ENCODE measurements at places on chromosomes 4 and X.
A peak's percentile ranks its signal among the peaks of the same experiment; 100 is the strongest.

DNA sequence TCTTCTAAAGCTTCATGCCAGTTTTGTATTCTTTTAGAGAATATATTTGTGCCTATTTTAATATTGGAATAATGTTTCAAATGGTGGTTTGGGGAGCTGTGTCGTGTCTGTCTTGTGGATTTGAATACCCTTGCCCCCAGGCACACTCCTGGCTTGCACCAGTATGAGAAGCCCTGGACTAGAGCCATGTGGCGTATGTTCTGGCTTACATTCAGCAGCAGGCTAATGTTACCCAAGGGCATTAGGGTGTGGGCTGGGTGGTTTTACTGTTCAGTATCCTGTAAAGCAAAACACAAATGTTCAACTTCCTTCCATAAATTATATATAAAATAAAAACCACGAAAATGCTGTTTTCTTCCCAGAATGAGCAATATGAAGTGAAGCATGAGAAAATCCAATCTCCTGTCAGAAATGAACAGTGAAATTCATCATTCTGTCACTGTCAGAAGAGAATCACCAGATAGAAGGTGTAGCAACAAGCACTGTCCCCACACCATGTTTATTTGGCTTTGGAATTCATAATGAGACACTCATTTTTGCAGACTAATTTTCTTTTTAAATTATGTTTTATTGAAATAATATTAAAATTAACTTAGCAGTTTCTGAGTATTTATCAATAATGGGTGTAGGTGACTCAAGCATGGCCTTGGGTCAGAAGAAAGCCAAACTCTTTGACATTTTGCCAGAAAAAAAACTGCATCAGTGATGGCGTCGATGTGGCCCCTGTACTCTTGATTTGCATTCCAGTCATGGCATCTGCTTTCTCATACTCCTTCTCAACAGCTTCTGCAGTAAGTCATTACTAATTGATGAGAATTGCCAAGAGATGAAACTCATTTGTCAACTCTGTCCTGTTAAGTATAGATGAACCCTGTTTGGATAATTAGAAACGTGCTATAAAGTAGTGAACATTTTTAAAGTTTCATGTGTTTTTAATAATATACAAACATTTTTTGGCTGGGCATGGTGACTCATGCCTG is 43.8 kb downstream of the WWC2 start:
- no peak for DNase-seq

GRCh38 chr4:24730256-24731001 is 64.9 kb upstream of the SOD3 start:
- no peak for DNase-seq

DNA sequence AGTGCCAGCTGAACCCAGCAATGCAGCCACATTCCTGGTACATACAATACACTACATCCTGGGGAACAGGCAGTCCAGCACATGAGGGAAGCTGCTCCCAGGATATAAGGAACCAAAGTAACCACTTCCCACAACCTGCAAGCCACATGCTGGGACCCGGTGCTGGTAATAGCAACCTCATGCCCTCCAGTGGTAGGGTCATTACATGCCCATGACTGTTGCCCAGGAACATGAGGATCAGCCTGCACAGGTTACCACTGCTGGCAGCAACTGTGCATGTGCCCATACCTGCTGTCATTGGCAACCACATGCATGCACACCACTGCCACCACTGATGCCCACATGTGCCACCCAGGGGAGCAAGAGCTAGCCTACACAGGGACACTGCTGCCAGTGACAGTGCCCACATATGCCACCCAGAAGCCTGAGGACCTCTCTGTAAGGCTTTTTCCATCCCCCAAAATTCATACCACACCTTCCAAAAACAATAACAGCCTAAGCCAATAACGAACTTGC is 1982.5 kb downstream of the ARAP2 start:
- DNase-seq, result no peak

DNA sequence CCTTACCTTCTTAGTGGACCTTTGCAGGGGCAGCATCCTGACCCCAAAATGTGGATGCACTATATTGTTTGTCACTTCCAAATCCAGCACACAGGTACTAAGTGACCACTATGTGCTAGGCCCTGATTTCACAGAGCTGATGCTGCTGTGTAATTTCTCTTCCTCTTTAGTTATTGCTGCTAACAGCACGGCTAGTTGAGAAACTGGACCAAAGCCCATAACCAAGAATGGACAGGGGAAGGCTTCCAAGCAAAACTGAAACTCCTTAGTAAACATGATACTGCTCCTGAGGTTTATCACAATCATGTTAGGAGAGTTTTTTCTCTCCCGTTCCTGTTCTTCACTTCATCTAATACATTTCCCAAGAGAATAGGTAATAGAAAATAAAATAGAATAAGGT is 172.9 kb upstream of the TTC29 start:
- no peak for DNase-seq

- no peak for DNase-seq
These were observed 56.0 kb downstream of the BANK1 start for GRCh38 chr4:101846550-101846949.

GRCh38 chr4:128477540-128477939 is 189.9 kb upstream of the PGRMC2 start:
- no peak for DNase-seq

GRCh38 chrX:12984603-12985319 is 9.9 kb downstream of the TMSB4X start:
- no peak for DNase-seq

DNA sequence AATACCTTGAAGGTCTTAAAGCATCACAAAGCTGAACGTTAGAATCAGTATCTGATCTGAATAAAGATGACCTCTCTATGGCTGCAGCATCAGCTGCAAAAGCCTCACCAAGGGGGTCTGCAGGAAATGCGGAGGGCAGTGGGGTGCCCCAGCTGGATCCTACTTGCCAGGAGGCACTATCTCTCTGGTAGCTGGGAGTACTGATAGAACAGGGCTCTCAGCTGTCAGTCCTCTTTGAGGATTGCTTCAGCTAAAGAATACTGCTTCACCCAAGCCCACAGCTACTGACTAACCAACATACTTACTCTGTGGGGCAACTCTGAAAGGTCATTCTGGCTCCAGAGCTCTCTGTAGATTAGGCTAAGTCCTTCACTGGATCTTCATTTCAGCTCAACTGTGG is 112.5 kb upstream of the ZFP42 start:
- no peak for DNase-seq

GRCh38 chr4:142413485-142413884 is 432.6 kb downstream of the INPP4B start:
- no peak for DNase-seq

DNA sequence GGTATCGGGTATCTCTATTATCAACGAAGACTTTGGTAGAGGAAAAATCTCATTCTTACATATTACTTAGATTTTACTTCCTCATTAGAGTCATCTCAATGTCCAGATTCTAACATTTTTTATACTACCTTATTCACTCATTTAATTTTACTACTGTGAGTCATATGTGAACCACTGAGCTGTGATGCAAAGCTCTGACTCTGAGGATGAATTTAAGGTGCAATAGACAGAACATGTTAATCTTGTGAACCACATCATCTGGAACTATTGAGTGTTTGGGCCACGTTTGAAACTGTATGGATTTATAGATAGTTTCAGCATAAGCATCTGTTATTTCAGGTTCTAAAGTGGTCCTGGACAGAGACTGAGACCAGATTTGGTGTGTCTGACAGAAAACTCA is 78.4 kb downstream of the PWWP3B start:
- DNase-seq, result no peak

- no peak for DNase-seq
These were observed 228.5 kb upstream of the RASGEF1B start for GRCh38 chr4:81700189-81700588.

GRCh38 chr4:154585369-154586018 is 5.0 kb downstream of the FGA start:
- DNase-seq, result no peak

DNA sequence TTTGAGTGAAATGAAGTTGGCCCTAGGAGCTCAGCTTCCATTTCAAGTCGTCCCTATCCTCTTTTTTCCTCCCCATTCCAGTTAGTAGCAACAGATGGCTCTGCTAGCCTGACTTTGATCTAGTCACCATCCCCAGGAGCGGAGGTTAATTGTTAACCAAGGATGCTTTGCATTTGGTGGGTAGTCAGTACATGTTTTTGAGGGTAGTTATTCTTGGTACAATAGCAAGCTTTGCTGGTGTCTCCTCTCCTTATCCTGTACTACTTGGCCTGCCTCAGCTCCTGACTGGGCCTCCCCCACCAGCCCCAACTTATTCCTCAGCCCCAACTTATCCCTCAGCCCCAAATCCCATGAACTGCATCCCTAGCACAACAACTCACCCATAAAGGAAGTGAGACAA is 14.8 kb upstream of the RTL5 start:
- DNase-seq, result no peak

GRCh38 chr4:127048376-127049044 is 584.2 kb upstream of the INTU start:
- no peak for DNase-seq

- no peak for DNase-seq
These were observed 121.8 kb upstream of the EDA2R start for GRCh38 chrX:66760651-66761050.

DNA sequence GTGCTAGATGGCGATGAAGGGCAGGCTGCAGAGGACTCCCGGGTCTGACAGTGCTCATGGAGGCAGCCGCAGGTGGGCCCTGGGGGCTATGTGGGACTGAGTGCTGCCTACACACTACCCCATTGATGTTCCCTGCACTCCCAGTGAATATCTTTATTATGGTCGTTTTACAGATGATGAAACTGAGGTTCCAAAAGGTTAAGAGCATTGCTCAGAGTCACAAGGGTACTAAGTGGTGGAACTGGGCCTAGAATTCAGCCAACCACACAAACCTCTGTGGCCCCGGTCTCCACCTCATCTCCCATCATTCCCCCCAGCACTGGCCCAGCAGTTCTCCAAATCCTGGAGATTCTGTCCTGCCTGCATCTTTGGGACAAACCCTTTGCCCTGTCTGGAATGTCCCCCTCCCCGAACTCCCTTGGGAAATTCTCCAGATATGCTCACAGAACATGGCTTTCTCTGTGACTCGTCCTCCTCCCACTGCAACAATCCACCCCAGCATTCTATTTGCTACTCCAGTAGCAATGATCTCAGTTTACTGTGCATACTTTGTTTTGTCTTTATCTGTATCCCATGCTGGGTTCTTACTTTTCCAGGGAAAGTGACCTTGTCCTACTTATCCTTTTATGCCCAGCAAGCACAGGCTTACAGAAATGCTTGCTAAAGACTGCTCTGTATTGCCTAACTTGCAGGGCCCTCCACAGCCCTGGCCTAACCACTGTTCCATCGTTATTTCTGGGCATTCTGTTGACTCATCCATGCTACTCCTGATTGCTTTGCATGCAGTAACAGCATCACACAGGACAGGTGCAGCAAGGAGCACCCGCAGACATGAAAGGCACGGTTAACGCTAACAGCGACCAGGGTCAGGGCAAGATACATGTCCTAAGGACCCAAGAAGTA is 14.0 kb downstream of the PNMA6F start:
- no peak for DNase-seq

DNA sequence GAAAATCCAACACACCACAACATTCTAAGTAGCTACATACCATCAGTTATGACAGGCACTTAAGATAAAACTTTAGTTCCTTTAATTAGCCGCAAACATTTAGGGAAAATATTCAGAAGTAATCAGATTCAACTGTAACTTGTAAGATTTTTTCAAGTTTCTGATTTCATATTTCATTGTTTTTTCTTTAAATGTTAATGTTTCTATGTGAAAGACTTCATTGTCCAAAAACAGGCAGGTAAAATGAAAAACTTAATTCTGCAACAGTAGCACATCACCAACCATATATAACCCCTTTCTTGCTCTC is 11.6 kb upstream of the ODAM start:
- DNase-seq, result no peak

DNA sequence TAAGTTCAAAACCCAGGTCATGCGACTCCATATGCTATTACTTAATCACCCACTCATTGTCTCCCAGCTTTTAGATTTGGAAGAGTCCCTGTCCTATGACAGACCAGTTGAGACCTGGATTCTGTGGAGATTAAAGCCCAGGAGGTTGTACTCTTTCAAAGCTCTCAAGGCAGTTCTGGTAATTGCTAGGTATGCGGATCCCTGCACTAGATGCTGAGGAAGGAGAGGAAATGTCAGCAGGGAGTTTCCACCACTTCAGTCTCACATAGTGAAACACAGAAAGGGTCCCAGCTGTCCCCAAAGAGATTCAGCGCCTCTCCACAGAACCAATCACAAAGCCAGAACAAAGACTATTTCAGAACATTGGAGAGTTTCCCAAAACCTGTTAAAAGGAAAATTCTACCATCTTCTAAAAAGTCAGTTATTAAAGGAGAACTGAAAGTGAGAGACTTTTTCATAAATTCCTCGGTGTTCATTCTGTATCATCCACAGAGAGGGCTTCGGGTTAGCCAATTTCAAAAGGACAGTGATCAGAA is 53.4 kb downstream of the IRF2 start:
- no peak for DNase-seq

GRCh38 chr4:167897116-167897515 is 195.2 kb upstream of the ANXA10 start:
- DNase-seq, result no peak

DNA sequence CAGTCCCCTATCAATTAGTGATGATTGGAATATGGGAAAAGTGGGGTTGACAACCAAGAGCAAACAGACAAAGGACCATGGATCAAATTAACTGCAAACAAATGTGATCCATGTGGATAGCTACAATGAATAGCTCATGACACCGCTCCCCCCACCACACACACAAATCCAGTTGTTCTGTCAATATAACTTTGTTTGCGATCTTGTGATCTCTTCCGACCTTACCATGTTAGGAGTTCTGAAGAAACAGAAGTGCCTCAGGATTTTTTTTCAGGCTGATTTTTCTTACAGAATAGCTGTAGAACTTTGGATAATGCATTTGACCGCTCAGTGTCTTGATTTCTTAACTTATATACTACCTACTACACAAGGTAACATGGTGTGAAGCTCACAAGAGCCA is 116.6 kb downstream of the SH2D1A start:
- DNase-seq, result no peak

GRCh38 chrX:19883878-19884277 is 3.5 kb downstream of the SH3KBP1 start:
- DNase-seq, result peak; percentile 51

GRCh38 chr4:105112274-105112673 is 34.4 kb upstream of the TET2 start:
- no peak for DNase-seq

DNA sequence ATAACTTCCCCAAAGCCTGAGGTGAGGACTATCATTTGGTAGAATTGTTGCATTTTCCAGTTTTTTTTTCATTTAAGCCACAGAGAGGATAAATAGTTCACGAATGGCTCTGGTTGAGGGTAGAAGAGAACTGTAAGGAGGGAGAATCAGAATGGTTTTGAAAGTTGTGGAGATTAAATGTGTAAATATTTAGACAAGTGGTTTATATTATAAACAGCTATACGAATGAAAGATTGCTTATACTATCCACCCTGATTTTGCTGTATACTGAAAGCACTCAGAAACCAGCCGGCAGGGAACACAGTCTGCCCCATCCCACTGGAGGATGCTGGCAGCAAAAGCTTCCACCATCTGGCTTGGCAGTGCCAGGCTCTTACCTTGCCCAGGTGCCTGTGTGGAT is 341.1 kb downstream of the RAPGEF2 start:
- DNase-seq, result no peak

- no peak for DNase-seq
These were observed 43.7 kb downstream of the UGT8 start for GRCh38 chr4:114642173-114642780.
